ENCODE measurements at places on chromosomes 2 and 18.

DNA sequence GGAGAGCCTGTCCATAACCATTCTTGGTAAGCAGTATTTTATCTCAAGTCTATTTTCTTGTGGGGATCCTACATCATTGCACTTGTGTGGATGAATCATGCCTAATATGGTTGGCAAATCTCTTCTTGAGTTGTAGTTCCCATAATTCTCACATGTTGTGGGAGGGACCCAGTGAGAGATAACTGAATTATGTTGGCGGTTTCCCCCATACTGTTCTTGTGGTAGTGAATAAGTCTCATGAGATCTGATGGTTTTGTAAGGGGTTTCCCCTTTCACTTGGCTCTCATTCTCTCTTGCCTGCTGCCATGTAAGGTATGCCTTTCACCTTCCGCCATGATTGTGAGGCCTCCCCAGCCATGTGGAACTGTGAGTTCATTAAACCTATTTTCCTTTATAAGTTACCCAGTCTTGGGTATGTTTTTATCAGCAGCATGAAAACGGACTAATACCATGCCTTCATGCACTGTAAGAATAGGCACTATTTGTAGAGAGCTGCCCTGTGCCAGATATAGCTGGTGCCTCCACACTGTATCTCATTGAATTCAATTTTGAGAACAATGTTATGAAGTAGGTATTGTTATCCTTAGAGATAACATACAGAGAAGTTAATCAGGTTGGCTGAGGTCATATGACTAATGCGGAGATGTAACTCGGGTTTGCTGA lies 148.3 kb downstream of the PLCL1 start:
- DNase-seq = no peak

GRCh38 chr2:174059884-174060244 lies 94.7 kb upstream of the SP3 start:
- DNase-seq = no peak

DNA sequence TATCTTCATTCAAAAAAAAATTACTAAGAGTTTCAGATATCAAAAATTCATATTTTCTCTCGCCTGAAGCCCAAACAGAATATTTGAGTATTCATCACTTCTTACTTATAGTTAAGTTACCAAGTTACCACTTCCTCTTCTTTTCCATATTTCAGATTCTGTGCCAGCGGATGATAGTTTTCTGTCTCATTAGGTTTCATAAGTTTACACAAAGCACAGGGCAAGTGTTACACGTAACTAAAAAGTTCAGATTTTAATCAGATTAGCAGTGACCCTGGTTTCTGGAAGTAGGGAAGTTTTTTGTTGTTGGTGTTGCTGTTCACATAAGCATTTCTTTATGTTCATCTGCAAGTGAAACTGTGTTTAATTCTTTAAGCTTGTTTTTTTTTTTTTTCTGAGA lies 10.2 kb downstream of the AFTPH start:
- no peak for DNase-seq

DNA sequence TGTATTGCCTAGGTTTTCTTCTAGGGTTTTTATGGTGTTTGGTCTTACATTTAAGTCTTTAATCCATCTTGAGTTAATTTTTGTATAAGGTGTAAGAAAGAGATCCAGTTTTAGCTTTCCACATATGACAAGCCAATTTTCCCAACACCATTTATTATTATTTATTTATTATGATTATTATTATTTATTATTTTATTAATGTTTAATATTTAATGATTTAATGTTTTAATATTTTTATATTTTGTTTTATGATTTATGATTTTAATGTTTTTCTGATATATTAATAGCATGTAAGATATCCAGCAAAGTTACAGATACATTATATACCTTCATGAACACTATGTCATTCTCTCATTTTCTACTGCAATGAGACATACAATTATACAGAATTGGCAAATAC lies 1082.0 kb downstream of the DSC3 start:
- no peak for DNase-seq

GRCh38 chr2:198518935-198519334 lies 714.5 kb downstream of the PLCL1 start:
- DNase-seq = no peak

DNA sequence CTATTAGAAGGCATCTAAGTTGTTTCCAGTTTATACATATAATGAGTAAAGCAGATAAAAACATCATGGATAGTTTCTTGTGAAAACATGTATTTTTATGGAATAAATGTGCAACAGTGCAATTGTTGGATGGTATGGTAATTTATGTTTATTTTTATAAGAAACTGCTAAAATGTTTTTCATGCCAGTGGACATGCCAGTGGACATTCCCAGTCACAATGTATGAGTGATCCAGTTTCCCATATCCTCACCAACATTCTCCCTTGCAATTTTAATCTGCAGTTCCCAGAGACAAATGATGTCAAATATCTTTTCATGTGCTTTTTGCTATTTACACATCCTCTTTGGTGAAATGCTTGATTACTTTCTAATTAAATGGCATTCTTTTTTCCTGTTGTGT lies 818.6 kb downstream of the SUCLG1 start:
- DNase-seq = no peak

DNA sequence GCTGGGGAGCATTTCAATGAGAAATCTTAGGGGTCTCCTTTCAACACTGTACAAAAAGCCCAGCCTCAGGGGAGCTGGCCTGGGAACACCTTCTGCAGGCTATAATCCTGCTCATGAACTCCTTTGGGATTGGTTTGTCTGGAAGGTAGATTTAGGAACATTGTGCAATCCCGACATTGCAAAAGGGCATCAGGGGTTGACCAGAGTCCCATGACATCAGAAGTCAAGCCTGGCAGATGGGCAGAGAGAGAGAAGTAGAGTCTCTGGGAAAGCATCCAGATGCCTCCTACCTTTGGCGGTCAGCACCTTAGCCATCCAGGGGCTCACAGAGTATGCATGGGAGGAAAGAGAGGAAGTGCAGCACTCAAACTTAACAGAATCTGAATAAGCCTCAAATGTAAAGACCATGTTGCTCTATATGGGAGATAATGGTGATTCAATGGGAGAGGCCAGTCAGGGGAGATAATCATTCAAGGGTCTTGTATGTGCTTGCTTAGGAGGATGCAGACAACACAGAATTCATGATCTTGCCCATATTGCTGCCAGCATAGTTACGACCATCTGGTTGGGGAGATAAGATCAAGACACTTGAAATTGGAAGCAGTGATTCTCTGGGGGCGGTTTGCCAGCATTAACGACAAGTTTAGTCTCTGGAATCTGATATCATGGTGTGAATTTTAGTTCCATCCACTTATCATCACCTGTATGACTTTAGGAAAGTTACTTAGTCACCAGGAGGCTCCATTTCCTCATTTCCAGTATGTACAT lies 58.3 kb upstream of the UPP2 start:
- no peak for DNase-seq

Data from astrocyte of the cerebellum (primary cell).